Cardiac muscle cell (in vitro differentiated cells and primary cell): ENCODE measurements at places on chromosomes 5 and 9.

GRCh38 chr5:74357827-74358226 lies 282.7 kb downstream of the ENC1 start:
- DNase-seq = no peak

GRCh38 chr5:52255308-52255707 lies 532.4 kb upstream of the ITGA1 start:
- no peak for DNase-seq

GRCh38 chr5:145848854-145849253 lies 13.7 kb upstream of the PRELID2 start:
- DNase-seq = no peak

DNA sequence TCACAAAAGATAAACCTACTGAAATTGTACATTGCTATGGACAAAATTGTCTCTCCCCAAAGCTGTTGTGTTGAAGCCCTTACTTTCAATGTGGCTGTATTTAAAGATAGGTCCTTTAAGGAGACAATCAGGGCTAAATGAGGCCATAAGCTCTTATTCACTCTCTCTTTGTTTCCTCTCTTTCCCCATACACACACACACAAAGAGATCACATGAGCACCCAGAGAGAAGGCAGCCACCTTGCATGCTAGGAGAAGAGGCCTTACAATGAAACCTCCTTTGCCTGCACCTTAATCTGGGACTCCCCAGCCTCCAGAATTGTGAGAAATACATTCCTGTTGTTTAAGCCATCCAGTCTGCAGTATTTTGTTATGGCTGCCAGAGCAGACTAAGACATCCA lies 1295.6 kb upstream of the CDH6 start:
- no peak for DNase-seq

GRCh38 chr5:126695091-126695490 lies 81.8 kb upstream of the LMNB1 start:
- DNase-seq = no peak

- no peak for DNase-seq
Measured at GRCh38 chr5:65184780-65185179, 296.9 kb downstream of the ADAMTS6 start.

GRCh38 chr9:109072821-109073435 lies 46.8 kb downstream of the TMEM245 start:
- no peak for DNase-seq

DNA sequence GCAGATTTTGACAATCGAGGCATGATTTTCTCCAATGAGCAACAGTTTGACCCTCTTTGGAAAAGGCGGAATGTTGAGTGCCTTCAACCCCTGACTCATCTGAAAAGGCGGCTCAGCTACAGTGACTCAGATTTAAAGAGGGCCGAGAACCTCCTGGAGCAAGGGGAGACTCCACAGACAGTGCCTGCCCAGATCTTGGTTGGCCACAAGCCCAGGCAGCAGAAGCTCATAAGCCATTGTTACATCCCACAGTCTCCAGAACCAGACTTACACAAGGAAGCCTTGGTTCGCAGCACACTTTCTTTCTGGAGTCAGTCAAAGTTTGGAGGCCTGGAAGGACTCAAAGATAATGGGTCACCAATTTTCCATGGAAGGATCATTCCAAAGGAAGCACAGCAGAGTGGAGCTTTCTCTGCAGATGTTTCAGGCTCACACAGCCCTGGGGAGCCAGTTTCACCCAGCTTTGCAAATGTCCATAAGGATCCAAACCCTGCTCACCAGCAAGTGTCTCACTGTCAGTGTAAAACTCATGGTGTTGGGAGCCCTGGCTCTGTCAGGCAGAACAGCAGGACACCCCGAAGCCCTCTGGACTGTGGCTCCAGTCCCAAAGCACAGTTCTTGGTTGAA lies 13.6 kb downstream of the PTPDC1 start:
- DNase-seq = no peak

- DNase-seq = no peak
Measured at GRCh38 chr5:116529615-116530014, 45.0 kb downstream of the SEMA6A start.
